ENCODE measurements at places on chromosomes 1 and 21. TPM values are rescaled to one million over a fixed set of nuclear protein-coding genes. Genes with fewer than 3 reads are reported as not detected.

Gene PDZK1
- not detected for total RNA-seq

Gene CRYAA
- total RNA-seq, result not detected

Gene HCN3
- 0.08 TPM for total RNA-seq

Gene LRRC3
- total RNA-seq, result 0.45 TPM

Gene TAF12
- 26.2 TPM for total RNA-seq

Gene AQP10
- not detected for total RNA-seq

Gene LAPTM5
- total RNA-seq, result 0.18 TPM

Gene TCEA3
- 22.8 TPM for total RNA-seq

Gene ASTN1
- 0.16 TPM for total RNA-seq

Gene NHLH1
- not detected for total RNA-seq

Gene PRRX1
- total RNA-seq, result 679 TPM

Gene MPZ
- 1.2 TPM for total RNA-seq

Gene FCGR2B
- total RNA-seq, result not detected

Gene NUAK2
- total RNA-seq, result 0.74 TPM

Gene LCE2A
- total RNA-seq, result not detected

Gene BEST4
- total RNA-seq, result 0.09 TPM

Gene PDPN
- 2.0 TPM for total RNA-seq

Gene FABP3
- 44.2 TPM for total RNA-seq

Gene NRAS
- 80.1 TPM for total RNA-seq

Gene CYYR1
- total RNA-seq, result not detected

Gene WNT9A
- 0.99 TPM for total RNA-seq

Gene BSND
- not detected for total RNA-seq

Gene JAM2
- total RNA-seq, result 3.0 TPM

Gene NECTIN4
- not detected for total RNA-seq

Gene GABRD
- not detected for total RNA-seq

Gene FAM131C
- 0.08 TPM for total RNA-seq
